ENCODE measurements at places on chromosomes 2 and 18.

DNA sequence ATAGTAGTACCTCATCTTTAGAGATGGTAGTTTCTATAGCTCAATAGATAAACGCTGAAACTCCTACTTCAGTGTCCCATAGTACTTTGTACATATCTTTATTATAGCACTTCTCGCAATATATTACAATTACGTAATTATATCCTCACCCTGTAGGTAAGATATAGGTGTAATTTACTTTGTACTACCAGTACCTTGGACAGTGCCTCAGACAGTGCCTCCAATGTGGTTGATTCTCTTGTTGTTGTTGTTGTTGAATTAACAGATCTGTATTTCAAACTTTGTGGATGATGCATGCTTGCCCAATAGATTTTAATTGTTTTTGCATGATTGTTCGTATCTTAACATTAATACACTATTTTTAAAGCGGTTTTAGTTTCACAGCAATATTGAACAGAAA is 188.6 kb downstream of the ARL6IP6 start:
- no peak for DNase-seq

DNA sequence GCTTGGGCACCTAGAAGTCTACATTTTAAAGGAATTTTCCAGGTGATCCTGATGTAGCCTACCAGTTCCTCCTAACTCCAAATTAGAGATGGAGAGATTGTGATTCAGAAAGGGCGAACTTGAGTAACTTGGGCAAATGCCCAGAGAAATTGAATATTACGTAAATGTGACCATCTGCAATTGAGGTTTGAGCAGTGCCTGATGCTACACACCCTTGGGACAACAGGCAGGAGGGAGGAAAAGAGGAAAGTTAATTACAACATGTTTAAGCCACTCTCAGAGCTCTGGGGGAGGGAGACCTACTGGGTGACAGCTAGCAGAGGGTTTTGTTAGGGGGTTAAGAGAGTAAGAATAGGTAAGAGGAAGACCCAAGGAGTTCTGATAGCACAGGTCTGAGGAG is 208.9 kb downstream of the LPIN1 start:
- DNase-seq = peak; percentile 13

DNA sequence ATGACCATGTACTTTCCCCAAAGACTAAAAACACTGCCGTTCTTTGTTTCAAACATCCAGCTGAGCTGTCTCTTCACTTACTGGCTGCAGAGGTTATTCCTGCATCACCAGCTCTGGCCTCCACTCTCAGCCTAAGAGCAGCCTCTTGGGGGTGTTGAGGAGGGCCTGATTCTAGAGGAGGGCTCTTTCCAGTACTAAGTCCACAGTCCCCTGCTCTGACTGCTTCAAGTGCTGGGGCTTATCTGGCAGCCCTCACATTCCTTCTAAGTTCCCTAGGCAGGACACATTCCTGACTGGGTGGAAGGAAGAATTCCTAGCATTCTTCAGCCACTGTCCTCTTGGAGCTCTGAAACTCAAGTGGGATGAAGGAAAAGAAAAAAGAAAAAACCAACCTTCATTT is 32.9 kb upstream of the EHBP1 start:
- DNase-seq = peak; percentile 93

DNA sequence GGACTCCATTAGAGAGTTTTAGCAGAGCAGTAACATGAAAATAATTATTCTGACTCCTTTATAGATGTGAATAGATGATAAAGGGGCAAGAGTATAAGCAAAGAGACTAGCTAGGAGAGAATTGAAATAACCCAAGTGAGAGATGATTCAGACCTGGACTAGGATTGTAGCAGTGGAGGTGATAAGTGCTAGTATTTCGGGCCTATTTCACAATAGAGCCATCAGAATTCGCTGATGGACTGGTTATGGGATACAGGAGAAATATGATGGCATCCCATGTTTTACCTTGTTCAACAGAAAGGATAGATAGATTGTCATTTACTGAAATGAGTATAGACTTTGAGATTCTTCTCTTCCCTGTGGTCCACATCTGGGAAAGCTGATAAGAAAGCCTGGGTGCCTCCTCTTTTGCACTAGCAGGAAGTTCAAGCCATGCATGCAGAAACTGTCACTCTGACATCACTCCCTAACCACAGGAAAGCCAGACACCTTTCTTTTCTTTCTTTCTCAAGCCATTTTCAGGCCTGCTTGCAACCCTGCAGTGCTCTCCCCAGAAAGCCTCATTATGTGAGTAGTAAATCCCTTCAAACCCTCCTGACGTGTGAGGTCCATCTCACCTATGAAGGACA is 25.3 kb downstream of the DYNAP start:
- no peak for DNase-seq

GRCh38 chr2:230983566-230983965 is 12.4 kb upstream of the SPATA3 start:
- no peak for DNase-seq

- no peak for DNase-seq
Measured at GRCh38 chr18:9223356-9223755, 86.8 kb downstream of the ANKRD12 start.

DNA sequence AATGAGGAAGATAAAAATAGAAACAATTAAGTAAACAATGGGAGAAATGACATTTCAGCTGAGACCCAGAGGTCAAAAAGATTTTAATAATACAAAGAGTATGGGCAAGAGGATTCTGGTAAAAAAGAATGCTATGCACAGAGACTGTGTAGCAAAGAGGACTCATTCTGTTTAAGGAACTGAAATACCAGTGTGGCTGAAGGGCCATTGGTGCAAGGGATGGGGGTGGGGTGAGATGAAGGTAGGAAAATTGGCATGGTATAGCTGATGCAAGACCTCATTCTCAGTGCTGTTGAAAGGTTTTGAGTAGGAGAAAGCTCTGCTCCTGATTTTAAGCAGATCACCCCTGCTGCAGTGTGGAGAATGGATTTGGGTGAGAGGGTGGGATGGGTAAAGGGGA is 10.8 kb downstream of the GALNT1 start:
- DNase-seq = no peak

GRCh38 chr2:170368370-170368769 is 190.4 kb downstream of the MYO3B start:
- DNase-seq = no peak
